Mesothelial cell of epicardium (in vitro differentiated cells): ENCODE measurements at places on chromosomes 11 and 22. TPM values are rescaled to one million over a fixed set of nuclear protein-coding genes. Genes with fewer than 3 reads are reported as not detected.

UPK3A gene
- 0.59 to 0.87 TPM (median 0.84 TPM) in 3 replicates for total RNA-seq

- H3K27me3 ChIP-seq, result peaks cover 4% of the 10 kb centered on the region
- no peak for DNase-seq
- H3K27ac ChIP-seq, result no peak overlapping the region
- no peak overlapping the region for H3K4me3 ChIP-seq
Observed at GRCh38 chr11:67320691-67321090, 17.4 kb downstream of the SSH3 start.

DNA sequence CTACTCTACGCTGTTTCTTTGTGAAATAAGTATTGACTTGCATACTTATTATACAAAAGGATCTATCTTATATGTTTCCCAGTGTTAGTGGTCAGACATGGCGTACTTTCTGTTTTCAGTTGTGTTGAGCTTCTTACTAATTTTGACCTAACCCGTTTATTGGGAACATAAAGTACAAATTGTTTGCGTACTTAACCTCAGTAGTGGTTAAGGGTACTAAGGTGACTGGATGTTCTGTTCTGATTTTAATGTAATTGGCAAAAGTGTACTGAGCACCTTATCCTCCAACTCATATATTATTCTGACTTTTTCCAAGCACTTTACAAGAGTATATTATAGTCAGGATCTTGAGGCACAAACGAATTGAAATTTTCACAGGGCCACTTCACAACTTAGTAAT, 17.2 kb downstream of the TBCEL start:
- no peak for DNase-seq
- no peak overlapping the region for H3K4me3 ChIP-seq
- H3K27ac ChIP-seq, result no peak overlapping the region
- peaks cover 4% of the 10 kb centered on the region for H3K36me3 ChIP-seq
- H3K4me1 ChIP-seq, result peaks cover 15% of the 10 kb centered on the region
- no peaks in the 10 kb centered on the region for H3K27me3 ChIP-seq

DNA sequence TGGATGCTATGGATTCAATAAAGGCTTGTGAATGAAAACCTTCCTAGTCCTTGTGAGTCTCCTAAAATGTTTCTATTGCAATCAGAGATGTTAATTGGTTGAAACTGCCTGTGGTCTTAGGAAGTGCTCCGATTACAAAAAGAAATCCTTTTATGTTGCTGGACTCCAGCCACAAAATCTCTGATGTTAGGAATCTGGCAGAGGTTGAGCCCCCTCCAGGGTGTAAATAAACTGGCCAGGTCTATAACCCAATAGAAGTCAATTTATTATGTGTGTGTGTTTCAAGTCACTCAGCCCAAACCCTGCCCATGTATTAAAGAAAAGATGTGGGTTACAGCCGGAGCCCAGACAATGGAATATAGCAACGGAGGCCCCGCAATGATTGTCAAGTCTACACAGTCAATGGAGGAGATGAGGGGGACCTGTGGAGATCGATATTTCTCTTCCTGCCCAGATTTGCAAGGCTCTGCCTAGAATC, 218.1 kb upstream of the SORL1-AS1 start:
- no peaks in the 10 kb centered on the region for H3K36me3 ChIP-seq
- peaks cover 63% of the 10 kb centered on the region for H3K4me1 ChIP-seq
- no peak for DNase-seq
- H3K27ac ChIP-seq, result peak overlapping the region; percentile 87
- H3K4me3 ChIP-seq, result peak overlapping the region; percentile 15

DNA sequence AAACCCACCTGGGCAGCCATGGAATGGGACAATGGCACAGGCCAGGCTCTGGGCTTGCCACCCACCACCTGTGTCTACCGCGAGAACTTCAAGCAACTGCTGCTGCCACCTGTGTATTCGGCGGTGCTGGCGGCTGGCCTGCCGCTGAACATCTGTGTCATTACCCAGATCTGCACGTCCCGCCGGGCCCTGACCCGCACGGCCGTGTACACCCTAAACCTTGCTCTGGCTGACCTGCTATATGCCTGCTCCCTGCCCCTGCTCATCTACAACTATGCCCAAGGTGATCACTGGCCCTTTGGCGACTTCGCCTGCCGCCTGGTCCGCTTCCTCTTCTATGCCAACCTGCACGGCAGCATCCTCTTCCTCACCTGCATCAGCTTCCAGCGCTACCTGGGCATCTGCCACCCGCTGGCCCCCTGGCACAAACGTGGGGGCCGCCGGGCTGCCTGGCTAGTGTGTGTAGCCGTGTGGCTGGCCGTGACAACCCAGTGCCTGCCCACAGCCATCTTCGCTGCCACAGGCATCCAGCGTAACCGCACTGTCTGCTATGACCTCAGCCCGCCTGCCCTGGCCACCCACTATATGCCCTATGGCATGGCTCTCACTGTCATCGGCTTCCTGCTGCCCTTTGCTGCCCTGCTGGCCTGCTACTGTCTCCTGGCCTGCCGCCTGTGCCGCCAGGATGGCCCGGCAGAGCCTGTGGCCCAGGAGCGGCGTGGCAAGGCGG, 11.4 kb upstream of the ARHGEF17 start:
- no peak for DNase-seq
- peaks cover 5% of the 10 kb centered on the region for H3K4me1 ChIP-seq
- H3K4me3 ChIP-seq, result no peak overlapping the region
- no peaks in the 10 kb centered on the region for H3K36me3 ChIP-seq

- H3K36me3 ChIP-seq, result peaks cover 13% of the 10 kb centered on the region
- DNase-seq, result no peak
Observed at GRCh38 chr11:7286178-7286577, 34.5 kb downstream of the SYT9 start.
